ENCODE measurements at places on chromosomes 13 and 19.
A peak's percentile ranks its signal among the peaks of the same experiment; 100 is the strongest.

- no peak for DNase-seq
These were observed 42.3 kb downstream of the GJA3 start for GRCh38 chr13:20118268-20119140.

GRCh38 chr19:7858109-7858770 is 15.9 kb downstream of the PRR36 start:
- DNase-seq = peak; percentile 22

GRCh38 chr13:103104340-103104739 is 38.1 kb upstream of the SLC10A2 start:
- DNase-seq = no peak

DNA sequence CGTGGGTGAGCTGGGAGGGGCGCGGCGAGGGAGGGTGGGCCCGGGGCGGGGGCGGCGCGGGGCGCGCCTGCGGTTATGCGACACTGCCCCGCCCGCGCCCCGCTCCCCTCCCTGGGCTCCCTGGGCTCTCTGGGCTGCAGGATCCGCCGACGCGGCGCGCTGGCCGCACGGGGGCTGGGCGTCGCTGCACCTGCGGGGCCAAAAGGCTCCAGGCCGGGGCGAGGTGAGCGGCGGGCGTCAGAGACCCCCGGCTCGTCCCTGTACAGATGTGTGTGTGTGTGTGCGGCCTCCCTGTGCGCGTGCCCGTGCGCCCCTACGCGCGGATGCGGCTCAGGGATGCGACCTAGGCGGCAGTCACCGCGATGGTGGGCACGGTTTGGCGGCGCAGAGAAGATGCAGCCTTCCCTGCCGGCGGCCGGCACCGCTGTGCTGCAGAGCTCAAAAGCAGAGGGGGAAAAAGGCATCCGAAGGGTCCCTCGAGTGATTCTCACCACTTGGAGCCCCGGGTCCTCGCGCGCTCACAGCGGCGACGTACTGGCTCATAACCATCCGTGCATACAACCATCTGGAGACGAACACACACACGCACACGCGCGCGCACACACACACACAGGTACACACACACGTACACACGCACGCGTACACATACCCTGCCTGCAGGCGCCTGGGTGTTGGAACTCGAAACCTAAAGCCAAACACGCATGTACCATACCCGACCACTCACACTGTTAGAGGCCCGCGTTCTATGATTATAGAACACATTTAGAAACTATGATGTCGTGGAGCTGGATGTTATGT is 709 bp downstream of the ATP8A2 start:
- peak; percentile 46 for DNase-seq

- DNase-seq = no peak
These were observed 11.8 kb upstream of the HSH2D start for GRCh38 chr19:16131648-16132047.

DNA sequence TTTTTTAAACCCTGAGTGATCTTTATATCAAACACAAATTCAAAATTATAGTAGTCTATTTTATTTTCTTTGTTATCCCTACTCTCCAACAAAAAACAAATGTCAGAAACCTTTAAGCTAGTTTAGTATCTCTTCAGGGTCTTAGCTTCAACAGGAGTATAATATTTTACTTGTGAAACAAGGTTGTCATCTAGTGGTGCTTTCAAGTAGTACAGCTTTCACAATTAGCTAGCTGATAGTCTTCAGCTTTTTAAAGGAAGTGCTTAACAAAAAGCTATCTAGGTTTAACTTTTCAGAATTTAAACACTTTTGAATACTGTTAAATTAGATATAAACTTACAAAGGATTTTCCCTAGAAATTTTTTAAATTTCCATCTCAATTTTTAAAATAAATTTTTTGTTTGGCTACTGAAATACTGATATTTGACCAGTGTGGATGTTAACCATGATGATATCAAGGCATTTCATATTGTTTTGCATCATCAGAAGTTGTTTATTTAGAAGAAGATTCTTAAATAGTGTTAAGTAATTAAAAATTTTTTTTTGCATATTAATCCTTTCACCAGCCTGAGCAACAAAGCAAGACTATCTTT is 34.2 kb downstream of the TDRD3 start:
- peak; percentile 64 for DNase-seq

GRCh38 chr19:28042516-28042915 is 1170.4 kb downstream of the UQCRFS1 start:
- no peak for DNase-seq

- no peak for DNase-seq
These were observed 15.2 kb downstream of the KCTD15 start for GRCh38 chr19:33811736-33812387.

DNA sequence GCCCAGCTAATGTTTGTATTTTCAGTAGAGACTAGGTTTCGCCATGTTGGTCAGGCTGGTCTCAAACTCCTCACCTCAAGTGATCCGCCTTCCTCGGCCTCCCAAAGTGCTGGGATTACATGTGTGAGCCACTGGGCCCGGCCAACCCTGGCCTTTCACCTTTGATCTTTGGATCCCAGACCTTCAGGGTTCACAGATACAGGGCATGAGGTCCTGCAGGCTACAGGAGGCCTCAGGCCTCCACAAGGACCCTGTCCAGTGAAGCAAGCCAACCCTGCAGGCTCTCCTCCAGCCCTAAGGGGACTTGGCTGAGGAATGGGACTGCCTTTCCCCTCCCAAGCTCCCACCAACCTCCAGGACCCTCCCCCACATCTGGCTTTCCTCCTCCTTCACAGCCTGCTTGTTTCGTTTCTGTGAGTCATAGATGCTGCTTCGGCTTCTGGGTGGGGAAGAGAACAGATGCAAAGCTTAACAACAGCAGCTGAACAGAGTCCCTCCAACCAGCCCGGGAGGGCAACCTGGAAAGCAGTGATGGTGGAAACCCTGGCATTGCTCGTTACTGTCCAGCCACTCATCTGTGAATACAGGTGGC is 11.8 kb downstream of the ARHGEF18 start:
- no peak for DNase-seq

DNA sequence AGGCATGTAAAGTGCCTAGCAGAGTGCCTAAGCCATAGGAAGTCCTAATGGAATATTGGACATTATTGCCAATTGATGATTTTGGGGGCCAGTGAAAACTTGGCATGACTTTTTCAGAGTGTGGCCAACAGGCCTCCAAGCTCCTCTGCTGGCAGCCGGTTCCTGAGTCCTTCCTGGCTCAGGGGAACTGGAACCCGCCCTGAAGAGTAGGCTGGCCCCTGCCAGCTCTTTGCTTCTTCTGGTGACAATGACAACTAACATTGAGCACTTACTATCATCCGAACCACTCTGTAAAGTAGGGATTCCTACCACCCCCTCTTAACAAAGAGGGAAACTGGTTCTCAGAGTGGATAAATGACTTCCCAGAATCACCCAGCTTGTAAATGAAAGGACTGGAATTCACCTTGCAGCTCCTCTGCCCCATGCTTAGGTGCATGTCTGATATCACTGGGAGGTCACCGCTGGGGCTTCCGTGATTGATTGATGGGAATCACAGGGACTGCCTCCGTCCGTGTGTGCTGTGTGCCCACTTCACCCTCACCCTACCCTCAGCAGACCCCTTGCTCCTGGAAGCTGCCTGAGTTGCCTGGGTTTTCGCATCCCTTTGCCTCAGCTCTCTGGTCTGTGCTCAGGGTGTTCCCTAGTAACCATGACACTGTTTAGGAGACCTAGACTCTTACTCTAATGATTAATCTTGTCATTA is 50.6 kb downstream of the TNFRSF19 start:
- no peak for DNase-seq

GRCh38 chr13:51955816-51956603 is 55.2 kb downstream of the ATP7B start:
- no peak for DNase-seq

DNA sequence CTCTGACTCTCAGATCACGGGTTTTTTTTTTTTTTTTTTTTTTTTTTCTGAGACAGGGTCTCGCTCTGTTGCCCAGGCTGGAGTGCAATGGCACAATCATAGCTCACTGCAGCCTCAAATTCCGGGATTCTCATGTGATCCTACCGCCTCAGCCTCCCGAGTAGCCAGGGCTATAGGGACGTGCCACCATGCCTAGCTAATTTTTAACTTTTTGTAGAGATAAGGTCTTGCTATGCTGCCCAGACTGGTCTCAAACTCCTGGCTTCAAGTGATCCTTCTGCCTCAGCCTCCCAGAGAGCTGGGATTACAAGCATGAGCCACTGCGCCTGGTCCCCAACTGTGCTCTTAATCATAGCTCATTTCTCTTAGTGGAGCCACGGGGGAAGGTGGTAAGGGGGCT is 4.6 kb upstream of the GRAMD1A start:
- DNase-seq = no peak

DNA sequence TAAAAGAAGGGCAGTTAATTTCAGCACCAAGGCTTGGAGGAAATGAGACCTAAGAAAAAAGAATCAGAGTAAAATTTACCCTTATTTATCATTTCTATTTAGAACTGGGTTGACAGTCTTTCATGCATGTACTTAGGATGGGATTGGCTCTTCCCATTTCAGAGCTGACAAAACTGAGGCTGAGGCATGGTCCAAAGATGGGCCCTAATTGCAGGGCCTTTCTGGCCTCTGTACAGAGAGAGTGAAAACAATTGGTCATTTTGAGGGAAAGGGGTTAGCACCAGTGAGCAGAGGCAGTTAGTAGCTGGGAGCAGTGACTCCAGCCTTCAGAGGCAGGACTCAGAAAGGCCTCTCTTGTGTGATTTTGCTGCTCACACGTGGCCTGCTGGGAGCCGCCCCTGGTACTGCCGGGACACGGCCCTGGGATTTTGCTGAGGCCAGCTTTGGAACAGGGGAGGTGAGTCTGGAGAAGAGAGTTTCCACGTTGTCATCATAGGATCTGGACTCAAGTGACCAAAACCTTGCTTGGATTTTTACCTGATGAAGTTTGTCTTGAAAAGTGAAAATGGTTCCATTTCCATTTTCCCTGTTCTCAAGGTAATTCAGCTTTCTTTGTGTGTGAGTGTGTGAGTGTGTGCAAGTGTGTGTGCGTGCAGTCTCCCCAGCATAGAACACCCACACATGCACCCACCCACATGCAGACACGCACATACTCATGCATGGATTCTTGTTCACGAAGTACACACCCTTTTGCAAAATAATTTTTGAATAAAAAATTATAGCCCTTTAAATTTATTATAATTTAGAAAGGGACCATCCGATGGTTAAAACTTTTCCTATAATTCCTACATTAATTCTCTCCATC is at the start of gene ZNF536:
ZNF536 (plus strand) TSS at position 425 of the 865 bp plus-strand sequence. CDS start 71,179 bp downstream, outside the sequence.
- no peak for DNase-seq

GRCh38 chr13:26497968-26498511 is 59.4 kb upstream of the WASF3 start:
- DNase-seq = no peak

DNA sequence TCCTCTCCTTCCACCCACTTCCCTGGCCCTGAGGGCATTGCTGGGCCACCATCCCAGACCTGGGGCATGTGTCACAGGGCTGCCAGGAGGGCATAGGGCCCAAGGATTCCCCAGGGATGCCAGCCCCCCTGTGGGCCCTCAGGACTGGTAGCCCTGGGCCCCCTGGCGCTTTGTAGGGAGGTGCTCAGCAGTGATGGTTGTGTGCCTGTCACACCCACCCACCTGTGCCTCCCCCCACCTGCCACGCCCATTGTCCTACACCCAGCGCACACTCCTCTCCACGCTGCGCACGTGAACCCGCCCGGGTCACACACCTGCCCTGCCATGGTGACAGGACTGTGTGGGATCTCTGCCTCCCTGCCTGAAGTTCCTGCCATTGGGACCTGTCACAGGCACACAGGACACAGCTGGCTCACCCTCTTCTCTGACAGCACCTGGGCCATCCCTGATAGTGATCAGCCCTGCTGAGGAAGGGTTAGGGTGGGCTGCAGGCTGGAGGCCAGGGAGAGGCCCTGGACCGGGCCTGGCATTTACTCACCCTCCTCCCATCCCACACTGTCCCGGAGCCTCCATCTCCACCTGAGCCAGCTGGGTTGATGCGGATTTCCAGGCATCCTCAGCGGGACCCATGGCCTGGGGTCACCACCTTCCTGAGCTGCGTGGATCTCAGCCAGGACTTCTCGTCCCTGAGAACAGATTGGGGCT is 23.9 kb downstream of the WTIP start:
- DNase-seq = no peak

GRCh38 chr19:33125929-33126388 is 6.0 kb upstream of the WDR88 start:
- peak; percentile 99 for DNase-seq

DNA sequence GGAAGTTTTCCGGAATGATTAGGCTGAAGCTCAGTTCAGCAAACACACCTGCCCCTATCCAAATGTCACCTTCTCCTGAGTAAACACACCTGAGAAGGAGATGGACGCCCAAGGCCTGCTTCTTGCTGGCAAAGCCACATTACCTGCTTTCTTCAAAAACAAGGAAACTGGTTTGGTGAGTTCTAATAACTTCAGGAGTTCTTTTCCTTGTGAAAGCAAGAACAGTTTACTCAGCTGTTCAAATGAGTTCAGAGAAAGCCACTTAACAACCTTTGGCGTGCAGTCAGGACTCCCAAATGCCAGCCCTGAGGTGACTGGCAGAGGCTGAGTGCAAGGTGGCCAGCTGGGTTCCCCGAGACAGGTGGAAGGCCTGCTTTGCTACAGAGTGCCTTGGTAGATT is 160.5 kb downstream of the STK24 start:
- no peak for DNase-seq

DNA sequence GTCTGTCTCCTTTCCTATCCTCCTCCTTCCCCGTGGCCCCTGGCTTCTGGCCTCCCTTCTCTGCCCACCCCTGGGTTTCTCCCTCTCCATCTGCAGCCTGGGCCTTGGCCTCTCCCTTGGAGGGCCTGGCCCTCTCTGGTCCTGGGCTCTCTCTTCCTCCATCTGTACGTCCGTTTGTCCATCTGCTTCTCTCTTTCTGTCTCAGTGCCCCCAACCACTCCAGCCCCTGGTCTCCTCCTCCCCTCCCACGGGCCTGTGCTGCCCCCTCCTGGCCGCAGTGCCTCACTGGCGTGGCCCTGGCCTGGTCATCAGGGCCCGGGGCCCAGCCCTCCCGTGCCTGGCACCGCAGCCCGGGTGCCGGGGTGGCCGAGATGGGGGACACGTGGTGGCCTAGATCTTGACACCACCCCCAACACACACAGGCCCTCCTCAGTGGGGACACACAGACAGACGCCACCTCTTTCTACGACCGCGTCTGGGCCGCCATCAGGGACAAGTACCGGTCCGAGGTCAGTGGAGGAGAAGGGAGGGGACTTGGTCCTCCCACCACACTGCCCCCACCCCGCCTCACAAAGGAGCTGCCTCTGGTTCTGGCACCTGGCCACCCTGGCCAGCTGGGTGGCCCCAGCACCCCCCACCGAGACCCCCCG is 11.3 kb downstream of the PRKCSH start:
- DNase-seq = no peak

DNA sequence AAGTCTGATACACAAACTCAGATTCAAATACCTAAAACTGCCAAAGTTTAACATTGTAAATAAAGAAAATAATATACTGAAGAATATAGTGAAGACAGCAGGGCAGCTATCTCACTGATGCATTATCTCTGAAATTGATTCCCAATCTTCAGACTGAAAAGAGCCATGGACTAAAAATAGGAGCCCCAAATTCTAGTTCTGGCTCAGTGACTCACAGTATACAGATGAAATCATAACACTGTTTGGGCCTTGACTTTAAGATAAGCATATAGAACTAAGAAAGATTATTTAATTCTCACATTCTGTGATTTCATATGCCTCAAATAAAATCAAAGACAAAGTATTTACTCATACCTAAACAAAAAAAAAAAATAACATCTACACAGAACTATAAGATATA is 53.9 kb downstream of the RBM26 start:
- no peak for DNase-seq
